Suprapubic skin (tissue), 4 donors: ENCODE measurements at places on chromosomes 16 and 17.

DNA sequence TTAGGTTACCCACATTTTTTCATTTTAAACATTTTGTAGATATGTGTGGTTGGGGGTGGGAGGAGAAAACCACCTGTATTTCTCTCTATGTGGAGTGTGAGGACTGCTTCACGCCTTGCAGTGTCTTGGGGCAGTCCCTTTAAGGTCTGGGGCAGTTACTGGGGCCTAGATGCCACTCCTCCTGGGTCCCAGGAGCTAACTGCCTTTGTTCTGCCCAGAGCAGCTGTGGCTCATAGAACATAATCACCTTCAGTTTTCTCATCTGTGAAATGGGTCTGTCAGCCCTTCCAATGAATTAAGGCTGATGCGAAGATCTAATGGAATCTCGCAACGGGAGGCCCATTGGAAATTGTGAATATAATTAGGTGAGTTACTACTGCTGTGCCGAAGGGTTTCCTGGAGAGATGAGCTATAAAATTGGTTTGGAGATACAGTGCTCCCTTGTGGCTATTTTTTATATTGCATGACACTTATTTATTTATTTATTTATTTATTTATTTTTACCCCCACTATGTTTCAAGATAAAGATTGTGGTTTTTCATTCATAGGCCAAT is 22.9 kb downstream of the DHRS7C start:
- DNase-seq, result no peak

- DNase-seq, result no peak
Observed at GRCh38 chr17:69916761-69917160, 158.3 kb upstream of the KCNJ16 start.

DNA sequence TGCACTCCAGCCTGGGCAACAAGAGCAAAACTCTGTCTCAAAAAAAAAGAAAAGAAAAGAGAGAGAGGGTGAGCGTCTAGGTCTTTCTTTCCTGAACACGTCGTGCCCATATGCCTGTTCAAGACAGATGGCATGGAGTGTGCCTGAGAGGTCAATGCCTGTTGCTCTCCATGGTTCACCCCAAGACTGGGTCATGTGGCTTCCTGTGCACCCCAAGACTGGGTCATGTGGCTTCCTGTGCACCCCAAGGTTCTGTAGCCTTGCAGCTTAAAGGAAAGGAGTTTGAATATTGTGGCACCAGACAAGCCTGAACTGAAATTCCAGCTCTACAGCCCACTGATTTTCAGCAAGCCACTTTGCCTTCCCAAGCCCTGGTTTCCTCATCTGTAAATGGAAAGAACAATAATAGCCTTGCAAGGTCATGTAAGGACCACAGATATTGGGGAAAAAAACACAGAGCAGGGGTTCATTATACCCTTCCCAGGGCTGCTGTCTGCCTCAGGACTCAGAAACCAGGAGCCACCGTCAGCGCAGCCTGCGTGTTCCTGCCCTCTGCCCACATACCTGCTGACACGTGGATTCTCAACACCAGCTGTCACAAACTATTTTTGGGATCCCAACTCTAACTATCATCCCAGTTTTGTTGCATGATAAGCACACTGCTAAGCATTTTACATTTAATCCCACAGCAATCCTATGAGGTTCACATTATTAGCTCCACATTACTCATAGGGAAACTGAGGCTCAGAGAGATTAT is 18.0 kb upstream of the NAGS start:
- DNase-seq, result no peak

DNA sequence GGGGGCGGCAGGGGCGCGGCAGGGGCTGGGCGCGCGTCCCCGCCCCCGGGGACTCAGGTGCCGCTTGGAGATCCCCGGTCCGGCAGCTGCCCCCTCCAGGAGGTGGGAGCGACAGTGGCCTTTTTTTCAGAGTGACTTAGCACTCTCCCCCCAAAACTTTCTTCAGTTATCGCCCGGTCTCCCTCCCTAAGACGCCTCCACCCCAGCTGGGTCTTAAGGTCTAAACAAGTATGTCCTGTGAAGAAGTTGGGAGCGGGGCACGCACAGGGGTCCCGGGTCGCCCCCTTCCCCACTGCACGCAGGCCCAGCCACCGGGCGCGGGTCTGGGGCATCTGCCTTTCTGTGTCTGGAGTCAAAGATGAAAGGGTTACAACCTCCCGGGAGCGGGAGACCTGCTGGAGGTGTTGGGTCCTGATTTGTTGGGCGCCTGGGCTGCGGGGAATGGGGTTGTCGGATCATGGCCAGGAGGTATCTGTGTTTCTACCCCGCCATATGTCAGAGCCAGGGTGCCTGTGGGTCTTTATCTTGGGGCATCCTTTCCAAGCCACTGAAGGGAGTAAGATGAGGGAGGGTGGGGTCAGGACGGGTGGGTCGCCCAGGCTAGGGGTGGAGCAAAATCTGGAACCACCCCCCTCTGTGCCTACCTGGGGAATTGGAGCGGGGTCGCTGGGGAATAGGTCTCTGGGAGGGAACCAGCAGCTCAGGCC is 757 bp downstream of the FMNL1 start:
- no peak for DNase-seq

- no peak for DNase-seq
Observed at GRCh38 chr16:68893710-68894705, 50.7 kb downstream of the TANGO6 start.

DNA sequence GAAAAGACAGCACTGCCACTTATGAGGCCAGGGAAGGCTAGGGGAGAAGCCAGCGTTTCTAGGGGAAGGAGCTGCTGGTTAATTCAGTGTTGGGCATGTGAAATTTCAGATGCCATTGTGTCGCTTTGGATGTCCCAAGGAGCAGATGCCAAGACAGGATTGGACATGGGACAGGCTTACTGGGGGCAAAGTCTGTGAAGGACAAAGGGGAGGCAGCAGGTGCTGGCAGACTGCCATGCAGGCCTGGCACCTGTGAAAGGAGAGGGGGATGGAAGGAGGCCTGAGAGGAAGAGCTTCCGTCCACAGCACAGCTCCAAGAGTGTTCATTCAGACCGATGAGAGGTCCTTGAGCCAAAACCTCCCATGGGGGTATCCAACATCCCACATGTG is 255.5 kb upstream of the RPL38 start:
- DNase-seq, result no peak

- DNase-seq, result no peak
Observed at GRCh38 chr17:53719229-53719628, 103.5 kb upstream of the KIF2B start.

- DNase-seq, result no peak
Observed at GRCh38 chr17:79795795-79796443, 958 bp downstream of the CBX8 start.

- no peak for DNase-seq
Observed at GRCh38 chr17:8687737-8688466, 56.7 kb downstream of the CCDC42 start.

GRCh38 chr17:7018331-7018964 is 4.4 kb upstream of the BCL6B start:
- DNase-seq, result no peak

- DNase-seq, result no peak
Observed at GRCh38 chr16:27822996-27823395, 240.5 kb downstream of the GSG1L start.

GRCh38 chr17:62781356-62781755 is 26.8 kb downstream of the MARCHF10 start:
- DNase-seq, result no peak

DNA sequence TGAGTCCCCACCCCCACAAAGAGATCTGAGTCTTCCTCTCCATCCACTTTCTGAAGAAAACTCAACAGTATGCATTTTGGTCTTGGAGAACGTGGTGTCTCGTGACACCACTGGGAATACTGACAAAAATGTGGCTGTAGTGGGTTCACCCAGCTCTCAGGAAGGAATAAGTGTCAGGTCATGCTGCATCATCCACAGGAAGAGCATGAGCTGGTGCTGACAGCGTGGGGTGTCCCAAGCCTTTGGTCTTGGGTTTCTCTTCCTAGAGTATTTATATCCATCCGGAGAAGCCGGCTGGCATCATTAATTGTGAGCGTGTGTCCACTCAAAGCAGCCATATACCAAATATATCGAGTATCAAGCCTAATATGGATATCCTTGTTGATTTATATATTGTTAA is 55.9 kb downstream of the C17orf67 start:
- no peak for DNase-seq

DNA sequence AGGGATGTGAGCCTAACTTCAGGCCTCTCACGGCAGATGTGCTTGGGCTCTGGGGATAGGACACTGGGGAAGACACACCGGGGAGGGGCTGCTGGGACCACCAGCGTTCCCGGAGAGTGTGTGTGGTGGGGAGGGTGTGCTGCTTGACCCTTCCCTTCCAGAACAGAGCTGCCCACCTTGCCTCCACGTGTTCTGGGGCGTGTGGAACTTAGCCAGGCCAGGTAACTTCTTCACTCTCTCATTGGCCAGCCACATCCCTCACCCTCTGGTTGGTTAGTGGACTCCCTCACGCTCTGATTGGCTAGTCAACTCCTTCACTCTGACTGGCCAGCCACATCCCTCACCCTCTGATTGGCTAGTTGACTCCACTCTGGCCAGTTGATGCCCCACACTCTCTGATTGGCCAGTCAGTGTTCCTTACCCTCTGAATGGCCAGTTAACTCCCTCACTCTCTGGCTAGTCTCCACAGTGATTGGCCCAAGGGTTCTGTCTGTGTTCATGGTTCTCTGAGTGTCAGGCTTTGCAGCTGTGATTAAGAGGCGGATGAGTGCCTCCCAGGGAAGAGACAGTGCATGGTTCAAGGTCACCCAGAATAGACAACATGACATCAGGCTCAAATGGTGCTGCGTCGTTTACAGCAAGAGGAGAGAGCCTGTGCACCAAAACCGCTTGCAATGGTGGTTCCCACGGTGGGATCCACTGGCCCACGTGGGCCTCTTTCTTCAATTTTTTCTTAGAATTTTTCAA is 10.0 kb downstream of the TMEM235 start:
- no peak for DNase-seq

GRCh38 chr17:39740357-39741111 is 2.8 kb downstream of the GRB7 start:
- DNase-seq, result no peak

- DNase-seq, result no peak
Observed at GRCh38 chr16:47728205-47728604, 267.1 kb downstream of the PHKB start.

DNA sequence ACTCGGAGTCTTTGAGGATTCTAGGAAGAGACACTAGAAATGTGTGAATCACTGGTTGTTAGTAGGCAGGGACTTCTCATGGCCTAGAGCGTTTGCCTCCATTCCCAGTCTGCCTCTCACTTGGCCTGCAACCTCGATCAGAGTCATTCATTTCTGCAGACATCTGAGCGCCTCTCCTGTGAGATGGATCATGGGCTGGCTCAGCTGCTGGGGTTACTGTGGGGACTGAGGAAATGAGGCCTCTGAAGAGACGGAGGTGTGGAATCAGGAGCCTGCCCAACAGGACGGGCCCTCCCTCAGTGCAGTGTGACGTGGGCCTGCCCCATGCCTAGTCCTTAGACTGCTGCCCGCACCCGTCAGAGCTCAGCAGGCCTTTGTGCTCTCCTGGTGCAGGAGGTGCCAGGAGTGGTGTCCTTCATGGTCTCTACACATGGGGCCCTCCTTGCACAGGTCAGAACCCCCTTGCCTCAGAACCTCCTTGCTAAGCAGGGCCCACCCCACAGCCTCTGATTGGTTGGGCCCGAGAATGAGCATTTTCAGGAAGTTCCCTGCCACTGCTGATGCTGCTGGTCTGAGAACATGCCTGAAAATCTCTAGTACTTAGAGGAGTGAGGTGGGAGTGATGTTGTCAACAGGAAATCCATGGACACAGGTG is 99.4 kb downstream of the NPIPB11 start:
- DNase-seq, result no peak

- no peak for DNase-seq
Observed at GRCh38 chr17:64471440-64471839, 22.5 kb downstream of the MILR1 start.

DNA sequence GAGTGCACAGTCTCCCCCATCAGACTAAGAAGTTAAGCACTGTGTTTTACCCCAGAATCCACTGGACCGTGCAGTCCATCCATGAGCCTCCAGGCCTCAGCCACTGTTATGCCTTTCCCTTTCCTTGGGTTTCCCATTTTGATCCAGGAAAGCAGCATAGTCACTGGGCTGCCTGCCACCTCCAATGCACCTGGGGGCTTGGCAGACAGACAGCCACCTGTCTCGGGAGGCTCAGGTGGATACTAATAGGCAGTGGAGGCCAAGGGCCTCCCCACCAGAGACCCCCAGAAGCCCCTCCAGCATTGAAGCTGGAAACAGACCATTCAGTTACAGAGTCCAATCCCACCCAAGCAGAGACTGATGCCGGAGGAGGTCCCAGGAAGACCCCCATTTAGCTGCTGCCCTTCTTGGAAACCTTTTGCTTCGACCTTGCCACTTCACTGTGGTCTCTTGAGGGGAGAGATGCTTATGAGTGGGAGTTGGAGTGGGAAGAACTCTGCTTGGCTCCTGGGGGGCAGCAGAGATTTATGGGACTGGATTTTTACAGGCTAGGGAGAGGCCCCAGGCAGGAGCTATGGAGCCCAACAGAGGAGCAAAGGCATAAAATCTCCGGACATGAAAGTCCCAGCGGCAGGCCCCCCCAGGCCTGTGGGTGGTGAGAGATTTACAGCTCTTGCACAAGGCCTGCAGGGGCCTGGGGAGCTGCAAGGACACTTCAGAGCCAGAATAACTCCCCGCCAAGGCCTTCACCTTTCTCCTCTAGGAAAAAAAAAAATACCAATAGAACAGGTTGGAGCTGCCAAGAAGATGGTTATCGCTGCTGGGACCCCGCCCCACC is 12.2 kb upstream of the SP2 start:
- no peak for DNase-seq

DNA sequence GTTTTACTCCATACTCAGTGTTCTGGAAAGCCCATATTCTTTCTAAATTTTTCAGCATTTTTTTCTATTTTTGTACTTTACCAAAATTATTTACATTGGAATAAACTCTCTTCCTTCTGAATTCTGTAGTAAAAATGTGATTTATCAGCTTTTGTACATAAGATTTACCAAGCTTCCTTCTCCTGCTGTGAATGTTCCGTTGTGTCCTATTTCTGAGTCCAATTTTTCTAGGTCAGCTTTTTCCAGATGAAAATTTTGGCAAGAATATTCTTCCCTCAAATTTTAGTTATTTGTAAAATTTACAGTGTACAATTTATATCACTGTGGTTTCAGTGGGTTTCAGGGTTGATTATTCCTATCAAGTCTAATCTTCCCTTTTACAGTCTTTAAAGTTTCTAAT is 27.5 kb downstream of the ASPA start:
- no peak for DNase-seq

DNA sequence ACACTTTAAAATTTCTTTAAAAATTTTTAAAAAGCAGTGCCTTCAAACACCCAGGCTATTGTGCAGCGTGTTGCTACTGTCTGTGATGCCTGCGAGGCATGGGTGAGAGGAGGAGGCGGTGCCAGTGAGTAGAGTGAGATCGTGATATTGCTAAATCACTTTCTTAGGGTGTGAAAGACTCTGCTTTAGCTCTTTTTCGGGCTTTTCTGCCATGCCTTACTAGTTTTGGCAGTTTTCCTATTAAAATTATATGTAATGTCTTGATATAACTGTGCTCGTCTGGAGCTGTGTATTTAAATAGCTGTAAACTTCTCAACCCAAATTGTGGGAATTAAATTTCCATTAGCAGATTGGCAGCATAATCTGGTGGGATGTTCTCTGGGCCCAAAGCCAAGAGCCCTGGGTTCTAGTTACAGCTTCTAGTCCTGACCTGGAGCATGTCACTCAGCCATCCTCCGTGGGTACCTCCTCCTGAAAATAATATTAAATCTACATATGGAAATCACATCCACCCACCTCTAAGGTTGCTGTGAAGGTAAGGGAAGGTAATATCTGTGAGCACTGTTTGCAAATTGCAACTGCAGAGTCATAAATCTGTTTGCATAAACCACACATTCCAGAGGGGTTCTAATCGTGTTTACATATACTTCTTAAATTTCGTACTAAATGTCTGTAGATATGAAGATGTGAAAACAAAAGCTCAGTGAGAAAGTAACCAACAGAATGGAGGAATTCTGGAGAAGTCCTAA is 264.3 kb upstream of the CACNG5 start:
- no peak for DNase-seq
